ENCODE measurements at places on chromosomes 3 and 15.

DNA sequence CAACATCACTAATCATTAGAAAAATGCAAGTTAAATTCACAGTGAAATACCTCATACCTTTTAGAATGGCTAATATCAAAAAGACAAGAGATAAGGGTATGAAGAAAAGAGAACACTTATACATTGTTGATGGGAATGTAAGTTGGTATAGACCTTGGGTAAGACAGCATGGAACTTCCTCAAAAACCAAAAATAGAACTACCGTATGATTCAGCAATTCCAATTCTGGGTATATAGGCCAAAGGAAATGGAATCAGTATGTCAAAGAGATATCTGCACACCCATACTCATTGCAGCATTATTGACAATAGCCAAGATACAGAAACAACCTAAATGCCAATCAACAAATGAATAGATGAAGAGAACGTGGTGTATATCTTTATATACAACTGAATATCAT lies 166.8 kb upstream of the LRRN1 start:
- DNase-seq = no peak

DNA sequence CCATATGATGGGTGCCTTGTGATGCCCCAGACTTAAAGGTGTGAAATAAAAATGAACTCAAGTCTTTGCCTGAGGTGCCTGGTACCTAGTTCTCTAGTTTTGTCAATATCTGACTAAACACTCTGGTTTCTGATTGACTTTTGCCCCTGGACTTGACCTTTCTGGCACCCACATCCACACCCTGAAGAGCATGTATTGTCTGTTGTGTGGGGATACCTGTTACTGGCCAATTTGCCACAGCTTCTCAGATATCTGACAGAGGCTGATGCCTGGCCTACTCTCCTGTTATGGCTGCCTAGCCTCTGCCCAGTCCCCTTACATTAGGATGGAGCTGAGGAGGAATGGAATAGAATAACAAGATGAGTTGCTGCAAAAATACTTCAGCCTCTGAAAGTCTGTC lies 3.6 kb downstream of the ZBTB38 start:
- DNase-seq = no peak

DNA sequence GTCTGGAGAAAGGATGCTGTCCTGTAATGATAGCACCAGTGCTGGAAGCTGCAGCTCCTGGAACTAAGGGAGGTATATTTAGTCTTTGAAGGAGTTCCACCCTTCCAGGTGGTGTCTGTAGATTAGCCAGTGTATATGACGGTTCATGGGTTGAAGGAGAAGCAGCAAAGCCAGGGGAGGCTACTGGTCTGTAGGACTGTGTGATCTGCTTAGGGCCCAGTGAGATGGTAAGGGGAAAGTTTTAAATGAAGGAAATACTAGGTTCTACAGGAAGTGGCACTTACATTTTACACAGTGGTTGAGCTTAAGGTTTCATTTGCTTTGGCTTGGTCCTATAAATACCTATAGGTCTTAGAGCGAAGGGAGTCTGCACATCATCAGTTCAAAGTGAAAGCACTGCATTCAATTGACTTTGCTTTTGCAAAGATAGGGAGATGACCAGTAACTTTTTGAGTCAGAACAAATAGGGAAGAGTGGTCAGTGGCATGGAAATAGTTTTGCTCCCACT lies 5.6 kb downstream of the SLC25A38 start:
- DNase-seq = no peak

- no peak for DNase-seq
These were observed 86.3 kb upstream of the XCR1 start for GRCh38 chr3:46113608-46114007.

DNA sequence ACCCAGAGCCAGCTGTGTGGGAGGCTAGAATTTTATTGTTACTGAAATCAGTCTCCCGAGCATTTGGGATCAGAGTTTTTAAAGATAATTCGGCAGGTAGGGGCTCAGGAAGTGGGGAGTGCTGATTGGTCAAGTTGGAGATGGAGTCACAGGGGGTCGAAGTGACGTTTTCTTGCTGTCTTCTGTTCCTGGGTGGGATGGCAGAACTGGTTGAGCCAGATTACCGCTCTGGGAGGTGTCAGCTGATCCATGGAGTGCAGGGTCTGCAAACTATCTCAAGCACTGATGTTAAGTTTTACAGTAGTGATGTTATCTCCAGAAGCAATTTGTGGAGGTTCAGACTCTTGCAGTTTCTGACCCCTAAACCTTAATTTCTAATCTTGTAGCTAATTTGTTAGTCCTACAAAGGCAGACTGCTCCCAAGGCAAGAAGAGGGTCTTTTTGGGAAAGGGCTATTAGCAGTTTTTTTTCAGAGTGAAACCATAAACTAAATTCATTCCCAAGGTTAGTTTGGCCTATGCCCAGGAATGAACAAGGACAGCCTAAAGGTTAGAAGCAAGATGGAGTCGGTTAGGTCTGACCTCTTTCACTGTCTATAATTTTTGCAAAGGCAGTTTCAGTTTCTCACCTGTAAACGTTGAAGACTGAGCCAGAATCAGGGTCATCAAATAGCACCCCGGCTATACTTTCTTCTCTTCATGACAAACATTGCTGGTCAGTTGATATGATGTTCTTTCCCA lies 28.2 kb downstream of the FLNB start:
- no peak for DNase-seq

- no peak for DNase-seq
These were observed 447.9 kb downstream of the CNTN6 start for GRCh38 chr3:1540686-1541085.

DNA sequence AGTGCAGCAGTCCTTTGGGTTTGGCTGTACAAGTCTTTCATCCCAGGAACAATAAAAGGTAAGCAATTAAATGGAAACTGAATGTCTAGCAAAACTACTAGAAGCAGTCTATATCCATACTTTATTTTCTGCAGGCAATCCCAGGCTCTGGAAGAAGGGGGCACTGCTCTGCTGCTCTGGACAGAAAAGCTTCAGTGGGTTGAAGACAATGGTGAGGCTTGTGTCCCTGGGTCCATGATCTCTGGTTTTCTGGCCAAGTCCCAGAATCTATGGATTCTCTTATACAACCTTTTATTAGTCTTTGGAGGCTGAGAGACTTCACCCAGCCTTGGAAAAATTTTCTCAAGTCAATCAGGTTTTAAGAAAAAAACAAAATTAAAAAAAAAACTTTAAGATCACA lies 35.6 kb downstream of the SCAP start:
- DNase-seq = no peak

- DNase-seq = no peak
These were observed 21.4 kb upstream of the PIAS1 start for GRCh38 chr15:68032672-68033071.

Measured in stimulated activated CD8-positive, alpha-beta memory T cell treated with anti-CD3 and anti-CD28 coated beads, Interleukin-4, amount 100 ng/mL, for 1 hour (primary cell).